NCI-H2227 treated with DMSO at 0.1 percent for 48 hours (cell line): ENCODE measurements at places on chromosomes 4 and X.

DNA sequence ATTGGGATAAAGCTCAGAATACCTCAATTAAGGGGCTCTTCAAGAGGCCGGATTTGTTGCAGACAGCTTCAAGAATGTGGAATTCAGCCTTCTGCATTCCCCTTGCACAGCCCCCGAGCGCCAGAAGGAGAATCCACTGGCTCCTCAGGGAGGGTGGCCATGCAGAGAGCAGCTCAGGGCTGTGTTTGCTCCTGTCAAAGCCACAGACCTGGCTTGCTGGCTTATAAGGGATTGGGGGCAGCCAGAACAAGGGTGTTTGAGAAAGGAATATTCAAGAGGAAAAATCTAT, 36.8 kb downstream of the ING2 start:
- no peak for DNase-seq

- peak; percentile 4 for DNase-seq
Observed at GRCh38 chrX:151359931-151360871, 36.8 kb upstream of the VMA21 start.

DNA sequence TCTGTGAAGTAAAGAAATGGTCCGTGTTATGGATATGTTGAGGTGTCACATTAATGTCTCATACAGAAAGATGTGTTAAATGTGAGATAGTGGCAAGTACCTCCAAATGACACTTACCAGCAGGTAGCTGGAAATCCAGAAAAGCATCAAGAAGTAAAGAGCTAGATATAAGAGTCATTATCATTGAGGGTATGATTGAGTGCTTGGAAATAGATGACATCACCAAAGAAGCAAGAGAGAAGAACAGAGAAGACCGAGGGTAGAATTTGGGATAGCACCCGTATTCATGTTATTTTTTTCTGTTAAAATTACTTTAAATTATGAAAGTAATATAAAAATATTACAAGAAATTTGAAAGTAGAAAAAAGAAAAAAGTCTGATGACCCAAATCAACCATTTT, 15.7 kb upstream of the EDA start:
- no peak for DNase-seq

DNA sequence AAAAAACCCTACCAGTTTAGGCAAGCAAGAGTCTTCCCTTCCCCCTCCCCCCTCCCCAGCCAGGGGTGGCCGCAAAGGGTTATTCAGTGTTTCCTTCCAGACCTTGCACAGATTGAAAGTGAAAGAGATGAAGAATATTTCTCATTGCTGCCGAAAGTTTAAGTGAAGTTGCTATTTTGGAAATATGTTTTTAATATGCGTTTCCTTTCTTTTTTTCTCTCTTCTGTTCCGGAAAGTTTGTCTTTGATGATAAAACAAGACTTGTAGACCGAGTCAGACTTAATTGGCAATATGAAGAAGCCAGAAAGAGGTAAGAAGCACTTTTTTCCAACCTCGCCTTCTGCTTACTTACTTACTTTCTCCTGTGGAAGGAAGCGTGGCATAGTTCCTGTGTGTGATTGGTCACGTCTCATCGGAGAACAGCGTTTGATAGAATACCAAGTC, 58.5 kb upstream of the CLCN4 start:
- DNase-seq = no peak

GRCh38 chrX:51870354-51870753, 23.1 kb upstream of the MAGED1 start:
- DNase-seq = no peak

- DNase-seq = peak; percentile 17
Observed at GRCh38 chr4:25367004-25367621, 9.9 kb upstream of the ANAPC4 start.

DNA sequence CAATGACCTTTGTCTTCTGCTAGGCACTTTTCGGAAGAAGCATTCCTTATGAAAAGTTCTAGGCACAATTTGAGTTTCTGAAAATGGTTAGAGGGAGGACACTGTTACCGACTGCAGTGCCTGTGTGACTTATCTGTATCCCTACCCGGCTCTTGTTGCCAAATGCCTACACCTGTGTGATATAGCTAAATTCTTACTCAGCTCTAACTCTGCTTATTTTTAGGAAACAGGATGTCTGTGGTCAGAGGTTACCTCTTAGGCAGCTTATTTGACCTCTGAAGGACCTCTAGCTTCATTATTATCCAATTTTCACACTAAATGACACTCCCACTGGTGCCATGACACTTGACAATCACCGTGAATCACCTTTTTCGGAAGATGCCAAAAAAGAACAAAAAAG, 561.1 kb upstream of the SMIM31 start:
- DNase-seq = no peak

- DNase-seq = no peak
Observed at GRCh38 chr4:164081371-164081770, 586.9 kb downstream of the TMA16 start.

GRCh38 chrX:38651625-38652601, 90.6 kb downstream of the TSPAN7 start:
- no peak for DNase-seq

GRCh38 chr4:102328045-102328444, 17.2 kb downstream of the SLC39A8 start:
- DNase-seq = no peak

DNA sequence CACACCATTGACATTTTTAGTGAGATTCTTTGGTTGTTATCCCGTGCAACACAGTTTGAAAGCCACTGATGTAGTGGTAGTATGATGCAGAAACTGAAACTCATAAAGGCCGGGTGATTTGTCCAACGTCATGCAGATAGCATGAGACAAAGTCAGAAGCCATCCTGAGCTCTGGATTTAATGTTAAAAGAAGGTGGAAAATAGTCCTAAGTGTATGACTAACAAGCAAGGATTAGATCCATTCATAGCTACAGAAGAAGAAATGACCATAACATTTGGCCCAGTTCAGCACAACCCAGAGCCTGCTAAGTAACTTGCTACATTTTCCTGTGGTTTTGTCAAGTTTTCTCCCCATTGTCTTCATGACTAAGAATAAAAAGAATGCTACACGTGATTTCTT, 142.4 kb downstream of the AMELX start:
- no peak for DNase-seq

DNA sequence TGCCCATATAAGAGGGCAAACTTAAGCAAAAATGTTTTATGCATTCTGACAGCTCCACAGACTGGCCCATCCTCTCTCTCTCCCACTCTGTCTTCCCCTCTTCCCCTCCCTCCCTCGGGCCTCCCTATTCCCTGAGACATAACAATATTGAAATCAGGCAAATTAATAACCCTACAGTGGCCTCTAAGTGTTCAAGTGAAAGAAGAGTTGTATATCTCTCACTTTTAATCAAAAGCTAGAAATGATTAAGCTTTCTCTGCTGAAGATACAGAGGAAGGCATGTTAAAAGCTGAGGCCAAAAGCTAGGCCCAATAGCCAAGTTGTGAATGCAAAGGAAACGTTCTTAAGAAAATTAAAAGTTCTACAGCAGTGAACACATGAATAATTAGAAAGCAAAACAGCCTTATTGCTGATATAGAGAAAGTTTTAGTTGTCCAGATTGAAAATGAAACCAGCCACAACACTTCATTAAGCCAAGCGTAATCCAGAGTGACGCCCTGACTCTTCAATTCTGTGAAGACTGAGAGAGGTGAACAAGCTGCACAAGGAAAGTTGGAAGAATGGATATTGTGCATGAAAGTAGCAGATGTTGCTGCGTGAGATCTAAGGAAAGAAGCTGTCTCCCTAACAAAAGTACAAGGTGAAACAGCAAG, 54.9 kb downstream of the USO1 start:
- DNase-seq = no peak

GRCh38 chrX:49110417-49110816, 13.1 kb downstream of the GPKOW start:
- DNase-seq = no peak

GRCh38 chr4:105645440-105645839, 63.0 kb downstream of the INTS12 start:
- DNase-seq = no peak

DNA sequence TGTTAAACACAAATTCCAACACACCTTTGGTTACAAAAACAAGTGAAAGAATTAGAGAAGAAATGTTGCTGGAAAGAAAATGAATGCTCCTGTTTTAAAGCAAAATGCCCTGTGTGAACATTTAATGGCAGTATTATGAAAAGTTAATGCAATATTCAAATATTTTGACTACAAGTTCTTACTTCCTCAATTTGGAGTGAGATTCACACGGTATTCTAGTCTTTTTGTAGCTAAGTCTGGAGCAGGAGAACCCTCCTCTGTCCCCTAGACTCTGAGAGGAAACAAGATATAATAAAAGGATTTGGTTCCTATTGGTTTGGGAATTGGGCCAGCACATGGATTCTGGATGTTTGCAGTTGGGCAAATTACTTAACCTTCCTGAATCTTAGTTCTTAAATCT, 12.7 kb downstream of the MAD2L1 start:
- no peak for DNase-seq

- DNase-seq = no peak
Observed at GRCh38 chr4:23972187-23972586, 82.3 kb upstream of the PPARGC1A start.

GRCh38 chr4:147987252-147987651, 255.4 kb downstream of the ARHGAP10 start:
- no peak for DNase-seq

GRCh38 chr4:24482871-24483270, 101.5 kb downstream of the DHX15 start:
- DNase-seq = no peak

GRCh38 chr4:179585761-179586160, 2143.5 kb upstream of the AGA start:
- DNase-seq = no peak

GRCh38 chr4:182491719-182492118, 248.5 kb downstream of the TENM3 start:
- DNase-seq = no peak

GRCh38 chr4:20615486-20616260, 84.6 kb upstream of the PACRGL start:
- no peak for DNase-seq

DNA sequence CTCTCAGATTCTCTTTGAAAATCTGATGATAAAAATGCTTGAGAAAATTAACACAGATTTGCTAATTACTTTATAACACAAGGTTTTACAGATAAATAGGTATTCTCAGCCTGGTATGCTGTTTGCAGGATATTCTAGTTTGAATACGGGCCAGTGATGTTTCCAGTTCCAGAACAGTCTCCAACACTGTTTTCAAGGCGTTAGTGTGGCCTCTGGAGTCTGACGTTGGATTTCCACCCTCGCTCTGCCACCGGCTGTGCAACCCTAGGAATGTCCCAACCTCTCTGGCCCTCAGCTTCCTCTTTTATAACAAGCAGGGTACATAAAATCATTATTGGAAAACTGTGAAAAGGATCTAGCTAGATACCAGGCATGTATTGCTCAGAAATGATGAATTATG, 23.8 kb upstream of the CYP4V2 start:
- DNase-seq = no peak

- DNase-seq = no peak
Observed at GRCh38 chr4:23779839-23780238, 110.0 kb downstream of the PPARGC1A start.

DNA sequence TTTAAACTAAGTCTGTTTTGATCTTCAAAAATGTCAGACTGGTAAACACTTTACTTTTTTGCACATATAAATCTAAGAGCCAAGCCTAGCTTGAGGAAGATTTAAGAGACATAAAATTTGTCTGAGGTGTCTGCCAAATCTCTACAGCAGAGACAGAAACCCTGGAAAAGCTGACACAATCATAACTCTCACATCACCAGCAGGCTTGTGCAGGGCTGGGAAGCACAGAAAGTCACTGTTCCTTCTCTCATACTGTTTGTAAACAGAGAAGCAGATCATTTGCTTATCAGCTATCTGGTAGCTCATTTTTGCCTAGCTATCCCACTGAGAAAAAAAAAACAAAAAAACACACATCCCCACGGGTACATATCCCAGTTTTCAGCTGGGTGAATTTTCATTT, 7.0 kb downstream of the ENOX2 start:
- no peak for DNase-seq

DNA sequence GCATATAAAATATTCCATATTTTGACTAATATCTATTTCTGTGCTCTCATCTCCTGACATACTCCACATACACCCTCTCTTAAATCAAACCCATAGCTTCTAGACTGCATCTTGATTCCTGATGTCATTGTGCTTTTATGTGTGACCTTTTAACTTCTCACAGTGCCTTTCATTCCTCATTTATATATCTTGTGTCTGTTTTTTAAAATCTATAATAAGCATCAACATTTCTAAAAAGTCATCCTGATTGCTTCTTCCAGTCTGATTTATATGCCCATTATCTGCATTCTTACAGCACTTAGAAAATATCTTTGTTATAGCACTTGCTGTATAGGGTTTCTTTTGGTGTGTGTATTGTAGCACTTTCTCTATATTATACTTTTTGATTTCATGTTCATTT, 190.1 kb upstream of the ITM2A start:
- no peak for DNase-seq

- DNase-seq = no peak
Observed at GRCh38 chr4:184380707-184381106, 93.6 kb downstream of the IRF2 start.

DNA sequence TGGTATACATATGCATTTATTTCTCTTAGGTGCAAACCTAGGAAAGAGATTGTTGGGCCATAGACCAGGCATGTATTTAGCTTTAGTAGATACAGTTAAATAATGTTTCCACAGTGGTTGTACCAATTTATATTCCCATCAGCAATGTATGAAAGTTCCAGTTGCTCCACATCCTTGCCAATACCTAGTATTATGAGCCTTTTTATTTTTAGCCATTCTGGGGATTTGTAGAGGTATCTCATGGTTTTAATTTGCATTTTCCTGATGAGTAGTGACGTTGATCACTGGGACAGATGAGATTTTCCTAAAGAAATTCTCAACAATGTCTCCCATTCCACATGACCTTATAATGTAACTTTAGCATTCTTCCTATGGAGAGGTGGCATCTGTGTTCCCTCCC, 56.9 kb downstream of the SUPT20HL2 start:
- no peak for DNase-seq

DNA sequence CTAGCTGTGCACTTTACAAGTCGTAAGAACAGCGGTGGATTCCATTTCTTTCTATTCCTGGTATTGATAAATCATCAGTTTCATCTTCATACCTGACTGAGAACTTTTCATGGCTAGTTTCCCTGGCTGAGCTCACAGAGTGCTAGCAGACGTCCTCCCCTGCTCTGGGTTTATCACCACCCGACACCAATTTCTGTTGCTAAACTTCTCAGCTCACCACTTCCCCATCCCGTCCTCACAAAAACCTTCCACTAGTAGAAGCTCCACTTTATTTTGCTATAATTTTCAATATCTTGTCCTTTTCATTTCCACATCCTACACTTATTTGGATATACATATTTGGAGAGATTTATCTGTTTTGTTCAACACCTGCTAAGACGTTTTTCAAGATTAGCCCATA, 869.4 kb upstream of the FRG1 start:
- DNase-seq = no peak

- no peak for DNase-seq
Observed at GRCh38 chrX:1394731-1395501, 3.0 kb upstream of the SLC25A6 start.

GRCh38 chr4:21451032-21451431, 497.5 kb downstream of the KCNIP4 start:
- DNase-seq = no peak

GRCh38 chr4:15988222-15988621, 25.2 kb upstream of the FGFBP2 start:
- no peak for DNase-seq
